ENCODE measurements at places on chromosomes 3 and 15.

- no peak for DNase-seq
Observed at GRCh38 chr15:67735896-67736295, 89.4 kb upstream of the SKOR1 start.

GRCh38 chr15:69853544-69853951 is 244.2 kb downstream of the TLE3 start:
- peak; percentile 75 for DNase-seq

- no peak for DNase-seq
Observed at GRCh38 chr3:191961022-191961421, 500.1 kb downstream of the PYDC2 start.

DNA sequence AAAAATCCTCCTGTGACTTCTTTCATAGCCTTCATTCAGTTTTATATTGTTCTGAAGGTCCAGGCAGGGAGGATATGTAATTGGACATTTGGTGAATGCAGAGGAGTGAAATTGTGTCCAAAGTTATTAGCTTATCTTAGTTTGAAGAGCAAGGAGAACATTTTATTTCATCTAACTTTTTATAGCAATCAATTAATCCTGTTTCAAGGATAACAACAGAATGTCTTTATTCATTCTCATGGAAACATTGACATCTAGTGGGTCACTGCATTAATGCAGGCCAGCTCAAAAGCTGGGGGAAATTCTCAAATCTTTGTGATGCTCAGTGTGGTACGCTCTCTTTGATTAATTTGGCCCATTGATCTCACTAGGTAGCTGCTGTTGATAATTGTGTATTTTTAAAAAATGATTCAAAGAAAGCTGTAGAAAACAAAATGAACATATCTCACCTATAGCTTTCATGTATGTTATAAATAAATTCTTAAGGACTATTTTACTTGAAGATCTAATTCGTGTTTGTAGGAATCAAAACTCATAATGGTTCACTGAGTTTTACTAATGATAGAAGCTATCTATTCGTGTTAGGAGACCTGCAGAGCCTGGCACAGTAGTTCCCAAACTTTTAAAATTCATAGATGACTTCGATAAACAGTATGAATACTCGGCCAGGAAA is 150.8 kb upstream of the KCNMB2 start:
- no peak for DNase-seq

DNA sequence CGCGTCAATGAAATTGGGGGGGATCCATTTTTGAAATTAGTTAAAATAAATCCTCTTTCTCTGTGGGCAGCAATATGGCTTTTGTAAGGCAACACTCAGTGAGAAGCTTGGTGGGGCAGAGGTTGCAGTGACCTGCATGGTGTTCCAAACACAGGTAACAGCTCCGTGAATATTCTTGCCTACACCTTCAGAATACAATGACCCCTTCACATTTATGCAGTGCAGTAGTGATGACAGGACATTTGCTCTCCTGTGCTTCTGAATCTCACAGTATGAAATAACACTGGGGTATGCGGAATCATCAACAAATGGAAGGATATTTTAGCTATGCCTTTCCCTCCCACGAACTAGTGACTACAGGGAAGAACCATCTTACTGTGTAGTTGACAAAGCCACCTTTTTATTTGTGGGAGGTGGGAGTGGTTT is 6.9 kb downstream of the AHSG start:
- no peak for DNase-seq

DNA sequence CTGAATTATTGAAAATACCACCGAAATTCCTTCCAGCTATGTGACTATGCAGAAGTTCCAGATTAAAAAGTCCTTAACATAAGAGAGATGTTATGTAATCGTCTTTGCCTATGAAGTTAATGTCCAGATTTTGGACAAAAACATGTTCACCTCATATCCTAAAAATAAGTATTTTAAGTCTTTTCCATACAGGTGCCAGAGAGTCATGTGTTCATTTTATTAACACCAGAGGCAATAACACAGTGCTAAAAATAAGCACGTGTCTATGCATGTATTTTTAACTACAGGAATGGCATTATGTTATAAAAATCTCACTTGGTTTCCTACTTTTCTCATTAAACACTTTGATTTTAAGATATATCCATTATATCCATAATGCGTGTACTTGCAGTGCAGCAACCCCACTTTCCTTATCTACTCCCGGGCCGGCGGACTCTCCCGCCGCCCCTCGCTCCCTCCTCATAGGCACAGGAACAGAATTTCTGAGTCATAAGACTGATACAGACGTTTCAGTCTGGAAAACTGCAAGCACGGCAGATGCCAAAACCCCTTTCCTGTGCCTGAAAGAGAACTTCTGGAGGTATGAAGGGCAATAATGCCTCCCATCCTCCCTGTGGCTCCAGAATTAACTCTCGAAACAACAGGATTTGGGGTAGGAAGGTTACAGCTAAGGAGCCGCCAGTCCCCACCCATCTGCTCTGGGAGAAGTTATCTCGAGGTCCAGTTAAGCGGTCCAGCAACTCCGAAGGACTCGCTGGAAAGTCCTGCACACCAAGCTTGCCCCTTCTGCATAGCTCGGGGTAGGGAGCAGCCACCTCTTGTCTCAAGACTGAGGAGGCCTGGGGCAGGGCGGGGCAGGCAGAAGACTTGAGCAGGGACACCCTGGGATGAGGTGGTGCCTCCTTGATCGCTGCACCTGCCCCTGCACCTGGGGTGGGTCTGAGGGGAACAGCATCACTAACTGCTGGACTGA is 22.3 kb upstream of the PSTPIP1 start:
- DNase-seq: no peak

DNA sequence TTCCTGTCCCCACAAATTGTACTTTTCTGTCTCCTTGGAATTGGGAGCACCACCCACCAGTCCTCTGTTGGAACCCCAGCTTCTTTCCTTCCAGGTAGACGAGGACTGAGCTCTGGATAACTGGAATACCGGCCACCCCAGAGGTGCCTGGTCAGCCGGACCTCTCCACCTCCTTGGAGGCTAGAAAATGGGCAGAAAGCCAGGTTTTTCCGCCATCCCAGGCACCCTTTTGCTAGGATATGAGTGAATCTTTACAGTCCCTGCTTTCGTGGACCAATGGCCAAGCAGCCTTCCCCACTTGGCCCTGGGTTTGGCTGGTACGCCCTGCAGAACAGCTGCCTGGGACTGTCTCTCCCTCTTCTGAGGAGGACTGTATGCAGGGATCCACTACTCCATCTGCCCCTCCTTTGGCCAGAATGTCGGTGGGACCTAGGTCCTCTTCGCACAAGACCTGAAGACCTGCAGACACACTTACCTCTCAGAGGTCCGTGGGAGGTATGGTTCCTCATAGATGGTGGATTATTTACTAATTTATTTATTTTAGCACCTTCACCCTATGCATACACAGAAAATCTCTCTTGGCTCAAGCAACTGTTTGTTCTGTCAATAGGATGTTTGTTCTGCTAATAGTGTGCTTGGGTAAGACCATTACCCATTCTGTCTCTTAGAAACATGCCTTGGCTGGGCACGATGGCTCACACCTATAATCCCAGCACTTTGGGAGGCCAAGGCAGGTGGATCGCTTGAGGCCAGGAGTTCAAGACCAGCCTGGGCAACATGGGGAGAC is 8.6 kb upstream of the CHAC1 start:
- no peak for DNase-seq

DNA sequence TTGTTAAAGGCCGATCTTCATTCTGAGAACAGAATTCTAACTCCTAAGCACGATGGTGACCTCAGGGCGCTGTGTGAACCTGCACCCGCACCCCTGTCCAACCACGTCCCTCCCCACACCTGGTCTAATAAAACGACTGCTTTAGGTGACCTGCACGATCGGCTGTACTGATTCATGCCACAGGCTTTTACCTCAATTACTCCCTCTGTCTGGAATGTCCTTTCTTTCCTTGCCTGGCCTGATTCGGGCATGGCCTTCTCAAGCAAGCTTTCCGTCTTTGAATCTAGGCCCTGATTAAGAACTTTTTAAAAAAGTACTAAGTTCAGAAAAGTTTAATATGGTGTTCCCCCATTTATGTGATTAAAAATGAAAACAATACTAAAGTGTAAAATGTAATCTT is 842 bp upstream of the U2SURP start:
- no peak for DNase-seq

- DNase-seq: no peak
Observed at GRCh38 chr3:3334491-3334890, 155.0 kb upstream of the CRBN start.

DNA sequence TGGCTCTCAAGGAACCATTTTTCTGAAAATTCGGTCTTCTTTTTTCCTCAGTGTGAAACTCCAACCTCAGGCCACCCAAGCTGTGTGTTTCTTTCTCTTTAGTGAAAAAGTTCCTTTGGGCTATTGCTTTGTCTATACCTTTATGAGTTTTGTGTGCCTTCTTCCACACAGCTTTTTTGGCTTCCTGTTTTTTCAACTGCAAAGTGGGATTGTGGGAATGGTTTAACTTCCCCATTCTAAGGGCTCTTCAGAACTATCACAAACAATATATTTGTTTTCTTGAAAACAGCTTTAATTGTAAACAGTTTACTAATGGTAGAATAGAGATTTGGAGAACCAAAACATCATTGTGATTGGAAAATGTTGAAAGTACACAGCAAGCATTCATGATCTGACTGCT is 10.4 kb downstream of the SYN2 start:
- no peak for DNase-seq

- DNase-seq: no peak
Observed at GRCh38 chr3:79979990-79980389, 212.2 kb upstream of the ROBO1 start.

GRCh38 chr3:32123620-32124019 is 17.2 kb downstream of the GPD1L start:
- no peak for DNase-seq

Data from non-pigmented ciliary epithelial cell (primary cell).